Kasumi-1 (cell line): ENCODE measurements at places on chromosomes 13 and 19.

DNA sequence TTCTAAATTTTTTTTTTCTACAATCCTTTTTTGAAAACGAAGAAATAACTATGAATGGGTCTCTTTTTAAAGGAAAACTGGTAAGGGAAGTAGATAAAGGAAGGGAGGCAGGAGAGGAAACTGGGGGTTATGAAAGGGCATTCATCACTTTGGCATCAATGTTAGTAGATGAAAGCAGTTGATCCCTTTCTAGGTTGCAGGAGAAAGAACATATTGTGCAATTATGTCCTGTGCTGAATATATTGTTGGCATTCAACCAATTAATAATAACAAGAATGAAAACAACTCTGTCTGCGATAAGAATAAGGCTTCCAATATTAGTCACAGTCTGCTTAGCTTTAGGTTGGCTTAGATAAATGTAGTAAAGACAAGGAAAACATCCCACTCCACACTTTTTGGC, 796.8 kb upstream of the KLHL1 start:
- DNase-seq, result no peak

GRCh38 chr19:35081201-35081600, 34.4 kb upstream of the FXYD3 start:
- no peak for DNase-seq

DNA sequence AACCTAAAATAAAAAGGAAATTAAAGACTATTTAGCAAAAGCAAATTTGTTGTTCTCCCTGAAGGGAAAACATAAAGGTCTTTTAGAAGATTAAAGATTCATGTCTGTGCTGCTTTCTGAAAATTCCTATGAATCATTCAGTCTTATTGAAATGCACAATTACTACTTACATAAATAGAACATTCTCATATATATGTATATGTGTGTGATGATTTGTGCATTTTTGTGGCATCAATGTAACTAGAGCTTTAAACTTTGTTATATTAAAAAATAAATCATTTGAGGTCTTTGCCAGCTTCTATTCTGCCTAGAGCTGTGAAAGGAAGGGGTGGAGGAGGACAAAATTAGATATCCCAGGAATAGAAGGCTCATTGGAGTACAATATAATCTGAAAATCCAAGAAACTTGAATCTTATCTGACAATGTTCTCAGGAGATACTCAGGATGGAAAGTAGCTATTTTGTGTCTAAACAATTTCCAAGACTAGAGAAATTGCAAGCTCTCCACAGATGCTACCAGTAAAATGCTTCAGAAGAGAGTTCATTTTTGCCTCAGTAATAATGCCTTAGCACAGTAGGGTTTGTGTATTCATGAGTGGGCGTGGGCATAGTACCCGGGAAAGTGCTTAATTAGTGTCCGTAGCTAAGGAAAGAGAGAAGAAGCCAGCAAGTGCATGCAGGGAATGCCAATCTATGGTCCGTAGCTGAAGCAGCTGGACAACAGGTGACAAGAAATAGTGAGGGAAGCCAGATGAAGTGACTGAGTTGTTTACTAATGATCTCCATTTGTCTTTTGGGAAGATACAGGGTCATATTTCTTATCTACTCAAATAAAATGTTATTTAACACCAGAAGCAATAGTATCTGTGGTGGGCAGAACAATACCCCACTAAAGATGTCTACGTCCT, 395.5 kb upstream of the NBEA start:
- no peak for DNase-seq

DNA sequence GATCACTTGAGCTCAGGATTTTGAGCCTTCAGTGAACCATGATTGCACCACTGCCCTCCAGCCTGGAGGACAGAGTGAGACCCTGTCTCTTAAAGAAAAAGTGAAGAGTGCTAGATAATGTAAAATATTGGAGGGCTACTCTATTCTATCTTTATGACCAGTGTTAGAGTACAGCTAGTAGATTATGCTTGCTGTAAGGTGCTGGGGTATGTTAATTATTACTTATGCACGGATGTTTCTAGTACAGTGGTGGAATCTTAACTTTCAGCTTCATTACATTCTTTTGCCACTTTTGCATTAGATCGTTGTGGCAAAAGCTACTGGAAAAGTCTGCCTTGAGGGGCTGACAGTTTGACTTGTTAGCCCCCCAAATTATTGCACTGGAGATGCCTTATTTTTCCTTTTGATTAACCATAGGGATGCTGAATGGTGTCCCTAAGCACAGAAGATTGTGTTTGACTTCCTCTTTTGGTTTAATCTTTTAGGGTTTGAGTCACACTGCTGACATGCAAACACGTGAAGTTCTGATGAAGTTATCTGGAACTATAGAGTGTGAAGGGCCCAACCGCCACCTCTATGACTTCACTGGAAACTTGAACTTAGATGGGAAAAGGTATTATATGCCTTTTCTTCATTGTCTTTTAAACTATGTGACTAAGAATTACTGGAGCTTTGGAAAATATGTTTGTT, 169.8 kb downstream of the ATP8A2 start:
- no peak for DNase-seq

- peak; percentile 34 for DNase-seq
Observed at GRCh38 chr19:10418485-10419199, 1.7 kb upstream of the PDE4A start.

GRCh38 chr19:924553-925086, 1.2 kb upstream of the ARID3A start:
- DNase-seq, result no peak

DNA sequence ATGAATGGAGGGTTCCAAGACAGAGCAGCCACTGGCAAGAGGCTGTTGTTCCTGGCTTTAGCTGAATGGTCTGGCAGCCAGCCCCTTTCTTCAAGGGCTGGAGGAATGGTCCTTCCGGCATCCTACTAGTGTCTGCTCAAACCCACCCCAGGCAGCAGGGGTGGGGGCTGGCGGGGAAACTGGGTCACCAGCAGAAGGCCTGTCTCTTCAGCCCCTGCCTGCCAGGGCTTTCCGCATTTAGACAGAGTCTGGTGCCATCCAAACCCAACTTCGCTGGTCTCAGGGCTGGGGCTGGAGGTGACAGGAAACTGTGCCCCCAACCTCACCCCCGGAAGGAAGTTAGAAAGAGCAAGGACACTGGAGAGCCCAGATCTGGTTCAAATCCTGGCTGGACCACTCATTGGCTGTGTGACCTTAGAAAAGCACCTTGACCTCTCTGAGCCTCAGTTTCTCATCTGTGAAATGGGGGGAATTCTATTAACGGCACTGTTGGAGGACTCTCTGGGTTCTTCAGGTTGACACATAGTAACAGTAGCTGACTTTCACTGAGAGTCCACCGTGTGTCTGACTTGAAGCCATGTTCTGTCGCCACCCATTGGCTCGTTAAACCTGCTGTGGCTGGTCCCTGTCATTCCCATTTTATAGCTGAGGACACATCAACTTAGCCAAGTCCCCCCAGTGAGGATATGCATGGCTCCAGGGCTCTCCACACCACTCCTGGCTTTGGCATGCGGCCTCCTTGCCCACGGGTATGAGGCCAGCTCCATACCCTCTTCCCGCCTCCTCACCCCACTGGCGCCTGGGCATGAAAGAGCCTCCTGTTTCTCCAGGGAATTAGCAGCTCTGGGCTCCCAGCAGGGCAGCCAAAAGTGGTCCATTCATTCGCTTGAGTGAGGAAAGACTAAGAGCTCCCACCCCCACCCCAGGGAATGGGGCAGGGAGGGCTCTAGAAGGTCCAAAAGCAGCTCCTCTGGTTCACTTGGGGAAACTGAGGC, 2.5 kb upstream of the NR2C2AP start:
- DNase-seq, result no peak

DNA sequence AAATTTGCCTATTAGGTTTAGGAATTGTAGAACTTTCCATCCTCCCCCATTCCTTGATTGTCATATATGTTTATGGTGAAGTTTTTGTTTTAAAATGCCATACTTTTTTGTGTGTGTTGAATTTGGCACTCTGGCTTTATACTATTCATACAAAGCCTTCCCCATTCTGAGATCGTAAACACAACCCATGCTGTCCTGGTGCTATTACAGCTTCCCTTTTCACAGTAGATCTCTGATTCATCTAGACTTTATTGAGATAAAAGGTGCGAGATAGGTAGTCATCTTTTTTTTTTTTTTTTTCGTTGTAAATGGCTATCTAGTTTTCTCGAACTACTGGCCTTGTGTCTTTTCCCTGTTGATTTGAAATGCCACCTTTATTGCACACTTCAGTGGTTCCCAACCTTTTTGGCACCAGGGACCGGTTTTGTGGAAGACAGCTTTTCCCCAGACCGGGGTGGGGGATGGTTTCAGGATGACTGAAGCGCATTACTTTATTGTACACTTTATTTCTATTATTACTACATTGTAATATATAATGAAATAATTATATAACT, 94.6 kb downstream of the LRCH1 start:
- DNase-seq, result peak; percentile 56

GRCh38 chr19:43596842-43597461, 557 bp downstream of the ZNF576 start:
- DNase-seq, result no peak
